ENCODE measurements at places on chromosomes 16 and 17.

DNA sequence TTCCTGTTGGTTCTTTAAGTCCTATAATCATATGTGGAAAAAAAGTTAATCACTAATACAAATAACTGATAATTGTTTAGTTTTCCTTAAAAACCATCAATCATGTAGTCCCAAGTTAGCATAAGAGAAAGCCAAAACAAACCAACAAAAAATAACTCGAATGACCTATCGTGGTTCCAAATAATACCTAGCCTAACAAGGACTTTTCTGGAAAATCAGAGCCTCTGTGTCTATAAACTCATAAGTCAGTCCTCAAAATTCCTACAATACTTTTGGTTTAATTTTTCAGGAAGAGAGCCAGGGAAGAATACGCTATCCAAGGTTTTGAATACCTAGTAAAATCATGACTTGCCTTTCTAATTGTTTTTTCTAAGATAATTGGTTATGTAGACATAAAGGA lies 975.3 kb upstream of the SOX9 start:
- DNase-seq: no peak

- no peak for DNase-seq
These were observed 65.6 kb downstream of the CRISPLD2 start for GRCh38 chr16:84885342-84885910.

- no peak for DNase-seq
These were observed 34.8 kb upstream of the ACSM2B start for GRCh38 chr16:20610892-20611349.

- no peak for DNase-seq
These were observed 145.3 kb downstream of the FOXL1 start for GRCh38 chr16:86723689-86724088.

DNA sequence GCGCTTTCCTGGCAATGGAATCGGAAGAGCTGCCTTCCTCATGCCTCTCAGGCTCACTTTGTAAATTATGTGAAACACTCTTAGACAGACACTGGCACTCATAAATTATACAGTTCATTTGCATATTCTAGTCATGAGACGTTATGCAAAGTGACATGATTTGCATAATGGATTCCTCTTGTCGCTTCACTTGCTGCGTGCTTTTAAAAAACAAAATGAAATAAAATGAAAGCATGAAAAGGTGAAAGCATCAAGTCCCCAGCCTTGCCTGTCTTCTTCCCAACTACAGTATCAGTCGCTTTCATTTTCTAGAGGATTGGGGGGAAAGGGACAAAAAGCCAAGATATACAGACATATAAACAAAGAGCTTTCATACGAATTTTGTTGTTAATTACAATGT lies 252.8 kb upstream of the PMFBP1 start:
- DNase-seq: no peak

DNA sequence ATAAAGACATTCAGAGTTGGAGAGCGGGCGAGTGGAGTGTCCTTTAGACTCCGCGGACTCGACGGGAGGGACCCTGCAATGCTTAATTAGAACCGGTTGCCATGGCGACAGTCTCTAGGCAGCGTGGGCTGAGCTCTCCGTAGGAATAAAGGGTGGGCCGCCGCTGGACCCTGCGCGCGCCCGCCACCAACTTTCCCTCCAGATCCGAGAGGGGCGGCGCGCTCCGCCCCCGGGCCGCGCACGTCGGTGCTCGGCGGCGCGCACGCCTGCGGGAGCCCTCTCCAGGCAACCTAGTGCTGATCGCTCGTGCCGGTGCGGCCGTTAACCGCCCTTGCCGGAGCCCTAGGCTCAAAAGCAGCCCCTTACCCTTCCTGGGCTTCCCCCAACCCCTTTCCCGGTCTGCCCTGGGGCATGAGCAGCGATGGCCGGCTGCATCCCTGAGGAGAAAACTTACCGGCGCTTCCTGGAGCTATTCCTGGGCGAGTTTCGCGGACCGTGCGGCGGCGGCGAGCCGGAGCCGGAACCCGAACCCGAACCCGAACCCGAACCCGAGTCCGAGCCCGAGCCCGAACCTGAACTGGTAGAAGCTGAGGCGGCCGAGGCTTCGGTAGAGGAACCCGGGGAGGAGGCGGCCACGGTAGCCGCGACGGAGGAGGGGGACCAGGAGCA lies at the start of gene PPM1E:
TSS of gene PPM1E (plus strand) at position 278 of the 669 bp plus-strand sequence.
- peak; percentile 37 for DNase-seq

- peak; percentile 50 for DNase-seq
These were observed 68.5 kb downstream of the ZDHHC7 start for GRCh38 chr16:84942786-84943185.

- DNase-seq: peak; percentile 51
These were observed 55.2 kb upstream of the FOXF1 start for GRCh38 chr16:86455116-86455515.

DNA sequence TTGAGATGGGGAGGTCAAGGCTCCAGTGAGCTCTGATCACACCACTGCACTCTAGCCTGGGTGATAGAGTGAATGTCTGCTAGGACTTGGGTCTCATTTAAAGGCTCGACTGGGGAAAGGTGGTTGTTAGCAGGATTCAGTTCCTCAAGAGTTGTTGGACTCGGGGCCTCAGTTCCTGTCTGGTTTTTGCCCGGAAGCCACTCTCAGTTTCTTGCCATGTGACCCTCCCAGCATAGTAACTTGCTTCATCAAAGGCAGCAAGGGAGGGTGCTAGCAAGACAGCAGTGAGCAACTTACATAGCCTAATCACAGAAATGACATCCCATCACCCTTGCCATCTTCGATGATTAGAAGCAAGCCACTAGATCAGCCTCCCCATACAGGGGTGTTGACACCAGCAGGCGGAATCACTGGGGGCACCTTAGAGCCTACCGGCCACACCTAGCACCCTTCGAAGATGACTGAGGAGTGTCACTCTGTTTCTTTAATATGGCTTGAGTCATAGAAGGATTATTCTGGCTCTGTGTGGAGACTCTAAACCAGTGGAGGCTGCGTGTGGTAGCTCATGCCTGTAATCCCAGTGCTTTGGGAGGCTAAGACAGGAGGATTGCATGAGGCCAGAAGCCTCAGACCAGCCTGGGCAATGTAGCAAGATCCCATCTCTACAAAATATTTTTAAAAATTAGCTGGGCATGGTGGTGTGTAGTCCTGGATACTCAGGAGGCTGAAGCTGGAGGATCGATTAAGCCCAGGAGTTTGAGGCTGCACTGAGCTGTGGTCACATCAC lies 13.2 kb upstream of the SCNN1B start:
- no peak for DNase-seq

GRCh38 chr16:65534121-65534528 lies 412.3 kb upstream of the CDH11 start:
- peak; percentile 53 for DNase-seq

- DNase-seq: no peak
These were observed 102.6 kb downstream of the SDR42E1 start for GRCh38 chr16:81908466-81909262.

DNA sequence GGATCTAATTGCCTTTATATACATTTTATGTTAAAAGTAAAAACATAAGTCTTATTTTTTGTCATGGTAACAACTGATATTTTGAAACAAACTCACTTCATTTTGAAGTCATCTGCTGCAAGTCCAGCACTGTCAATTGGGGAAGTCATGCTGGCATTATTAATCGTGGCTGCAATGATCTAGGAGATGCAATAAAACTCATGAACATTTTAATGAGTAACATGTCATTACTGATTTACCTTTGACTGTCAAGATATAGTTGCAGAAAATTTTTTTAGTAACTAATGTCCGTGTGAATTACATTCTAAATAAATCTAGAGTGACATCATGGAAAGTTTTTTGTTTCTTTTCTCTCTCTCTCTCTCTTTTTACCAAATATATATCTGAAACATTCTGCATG lies 17.3 kb upstream of the KRT24 start:
- DNase-seq: no peak

GRCh38 chr16:17258848-17259713 lies 211.7 kb downstream of the XYLT1 start:
- DNase-seq: no peak

DNA sequence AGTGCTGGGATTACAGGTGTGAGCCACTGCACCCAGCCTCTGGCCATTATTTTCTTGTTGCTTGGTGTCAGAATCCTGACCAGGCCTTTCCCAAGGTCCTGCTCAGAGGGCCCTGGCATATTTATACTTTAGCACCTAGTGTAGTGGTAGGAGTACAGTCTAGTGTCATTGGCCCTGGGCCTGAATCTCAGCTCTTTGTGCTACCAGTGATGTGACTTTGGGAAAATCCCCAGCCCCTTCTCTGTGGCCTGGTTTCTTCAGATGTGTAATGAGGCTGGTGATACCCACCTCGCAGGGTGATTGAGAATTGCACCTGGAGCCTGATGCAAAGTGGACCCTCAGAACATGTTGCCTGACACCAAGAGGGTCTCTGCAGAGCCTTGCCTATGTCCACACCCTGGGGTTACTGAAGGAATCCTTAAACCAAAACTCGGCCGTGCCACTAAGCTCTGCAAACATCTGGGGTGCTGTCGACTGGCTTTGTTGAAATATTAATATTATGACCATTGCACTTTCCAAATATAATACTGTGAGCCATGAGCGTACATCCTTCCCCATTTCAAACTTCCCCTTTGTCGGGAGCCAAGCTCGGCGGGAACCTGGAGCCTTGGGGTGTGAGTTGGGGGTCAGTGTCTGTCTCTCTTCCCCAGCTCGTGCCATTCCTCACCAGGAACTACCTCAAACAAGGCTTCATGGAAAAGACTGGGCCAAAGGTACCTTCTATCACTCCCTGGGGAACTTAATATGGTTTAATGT lies 18.0 kb upstream of the RNF135 start:
- DNase-seq: no peak

GRCh38 chr16:89596957-89597649 lies 16.3 kb upstream of the DPEP1 start:
- DNase-seq: no peak

GRCh38 chr17:76545918-76546555 lies 6.2 kb downstream of the PRCD start:
- DNase-seq: no peak

DNA sequence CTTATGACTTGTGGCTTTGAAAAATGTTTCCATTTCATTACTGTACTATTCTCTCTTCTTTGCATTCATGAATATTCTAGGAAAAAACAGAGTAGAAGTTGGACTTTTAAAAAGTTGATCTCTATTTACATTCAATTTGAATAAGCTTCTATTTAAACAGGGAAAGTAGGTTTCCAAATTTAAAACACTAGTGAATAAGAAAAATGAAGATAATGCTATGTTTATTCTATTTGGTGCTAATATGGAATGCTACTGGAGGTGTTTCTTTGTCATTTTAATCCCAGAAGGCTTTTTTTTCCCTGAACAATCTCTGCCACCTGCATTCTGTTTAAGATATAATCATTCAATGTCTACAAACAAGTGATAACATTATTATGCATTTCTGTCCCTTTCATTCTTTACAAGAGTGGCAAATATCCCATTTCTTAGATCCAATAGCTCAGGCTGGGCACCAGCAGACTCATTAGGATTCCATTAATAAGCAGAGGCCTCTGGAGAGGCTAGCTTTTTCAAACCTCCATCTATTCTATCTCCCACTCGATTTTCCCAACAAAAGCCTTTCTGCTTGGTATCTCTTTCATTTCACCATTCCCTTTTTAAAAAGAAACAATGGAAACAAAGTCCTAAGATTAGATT lies 1001.6 kb upstream of the CDH8 start:
- DNase-seq: no peak

- DNase-seq: no peak
These were observed 139.1 kb upstream of the CHMP6 start for GRCh38 chr17:80852476-80853015.

DNA sequence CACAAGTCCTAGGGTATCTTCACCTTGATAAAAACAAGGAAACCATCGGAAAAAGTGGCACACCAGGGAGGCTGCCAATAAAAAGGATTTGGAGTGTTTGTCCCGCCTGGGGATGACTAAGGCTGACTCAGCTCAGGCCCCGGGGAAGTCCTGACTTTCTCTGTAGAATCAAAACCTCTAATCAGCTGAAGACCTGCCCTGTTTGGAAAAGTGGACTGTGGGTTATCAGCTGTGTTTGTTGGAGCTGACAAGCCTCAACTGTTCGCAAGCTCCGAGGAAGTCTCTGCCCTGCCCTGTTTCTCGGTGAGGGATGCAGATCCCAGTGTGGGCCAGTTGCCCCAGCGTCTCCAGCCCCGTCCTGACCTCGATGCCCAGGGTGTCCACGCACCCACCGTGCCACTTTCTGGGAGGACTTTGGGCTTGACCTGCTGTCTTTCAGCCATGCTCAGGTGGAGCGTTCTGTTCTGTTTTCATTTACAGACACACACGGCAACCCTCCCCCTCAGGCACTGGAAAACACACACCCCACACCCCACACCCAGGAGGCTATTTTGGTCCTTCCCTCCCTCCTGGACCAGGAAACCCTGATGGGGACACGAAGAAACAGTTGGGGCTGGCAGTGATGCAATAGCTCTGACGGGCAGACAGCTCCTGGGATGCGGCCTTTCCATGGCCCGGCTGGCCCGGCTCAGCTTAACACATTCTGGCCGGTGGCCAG lies 27.6 kb upstream of the PITPNA start:
- DNase-seq: peak; percentile 88

DNA sequence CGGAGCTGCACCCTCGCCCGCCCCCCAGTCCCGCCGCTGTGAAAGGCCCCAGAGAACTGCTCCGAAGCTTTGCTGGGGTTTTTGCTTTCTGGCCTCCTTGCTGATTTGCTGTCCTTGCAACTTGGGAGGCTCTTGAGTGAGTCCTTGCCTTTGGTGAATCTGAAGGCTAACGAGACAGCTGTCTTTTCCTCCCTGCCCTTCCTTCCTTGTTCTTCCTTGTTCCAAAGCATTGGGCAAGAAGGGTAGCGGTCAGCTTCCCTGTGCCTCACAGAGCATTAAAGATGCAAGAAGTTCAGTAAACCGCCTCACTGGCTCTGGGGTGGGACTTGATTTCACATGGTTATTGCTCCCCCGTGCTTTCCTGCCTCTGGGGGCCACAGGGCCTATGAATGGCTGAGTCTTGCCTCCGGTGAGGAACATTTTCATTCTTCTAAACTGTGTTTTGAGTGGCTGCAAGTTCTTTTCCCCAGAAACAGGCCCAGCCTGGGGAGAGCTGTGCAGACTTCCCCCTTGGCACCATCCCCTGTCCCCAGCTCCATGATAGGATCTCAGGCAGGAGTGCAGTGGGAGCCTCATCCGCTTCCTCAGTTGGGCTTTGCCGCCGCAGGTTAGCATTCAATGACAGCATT lies 1.4 kb downstream of the YPEL2 start:
- DNase-seq: peak; percentile 11

DNA sequence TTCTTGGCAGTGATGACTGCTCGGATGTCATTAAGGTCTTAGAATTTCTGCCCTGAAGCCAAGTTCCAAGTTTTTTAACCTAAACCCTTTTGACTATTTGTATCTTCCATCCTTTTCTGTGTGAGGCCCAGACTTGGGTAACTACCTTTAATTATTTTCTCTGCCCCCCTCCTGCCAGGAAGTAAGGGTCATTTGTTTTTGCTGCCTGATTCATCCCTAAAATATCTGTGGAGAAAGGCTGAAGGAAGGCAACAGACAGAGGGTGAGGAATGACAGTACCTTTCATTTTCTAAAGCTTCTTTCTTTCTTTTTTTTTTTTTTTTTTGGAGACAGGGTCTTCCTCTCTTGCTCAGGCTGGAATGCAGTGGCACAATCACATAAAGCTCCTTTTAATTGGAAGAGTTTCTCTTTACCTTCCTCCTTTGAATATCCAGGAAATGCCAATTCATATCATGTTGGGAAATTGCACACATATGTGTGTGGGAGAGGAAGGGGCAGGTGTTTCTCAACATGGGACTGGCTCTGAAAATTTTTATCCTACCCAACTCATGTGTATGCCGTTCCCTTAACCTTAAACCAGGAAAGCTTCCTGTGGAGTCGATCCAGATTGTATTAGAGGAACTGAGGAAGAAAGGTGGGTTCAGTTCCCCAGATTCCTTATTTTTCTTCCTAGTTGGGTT lies 957 bp downstream of the VPS25 start:
- peak; percentile 78 for DNase-seq

- no peak for DNase-seq
These were observed 40.1 kb downstream of the BPTF start for GRCh38 chr17:67865438-67865837.

Measured in EL (cell line).